ENCODE measurements at places on chromosomes 6 and 20.

- DNase-seq, result no peak
These were observed 23.1 kb downstream of the PSMG4 start for GRCh38 chr6:3281631-3282475.

DNA sequence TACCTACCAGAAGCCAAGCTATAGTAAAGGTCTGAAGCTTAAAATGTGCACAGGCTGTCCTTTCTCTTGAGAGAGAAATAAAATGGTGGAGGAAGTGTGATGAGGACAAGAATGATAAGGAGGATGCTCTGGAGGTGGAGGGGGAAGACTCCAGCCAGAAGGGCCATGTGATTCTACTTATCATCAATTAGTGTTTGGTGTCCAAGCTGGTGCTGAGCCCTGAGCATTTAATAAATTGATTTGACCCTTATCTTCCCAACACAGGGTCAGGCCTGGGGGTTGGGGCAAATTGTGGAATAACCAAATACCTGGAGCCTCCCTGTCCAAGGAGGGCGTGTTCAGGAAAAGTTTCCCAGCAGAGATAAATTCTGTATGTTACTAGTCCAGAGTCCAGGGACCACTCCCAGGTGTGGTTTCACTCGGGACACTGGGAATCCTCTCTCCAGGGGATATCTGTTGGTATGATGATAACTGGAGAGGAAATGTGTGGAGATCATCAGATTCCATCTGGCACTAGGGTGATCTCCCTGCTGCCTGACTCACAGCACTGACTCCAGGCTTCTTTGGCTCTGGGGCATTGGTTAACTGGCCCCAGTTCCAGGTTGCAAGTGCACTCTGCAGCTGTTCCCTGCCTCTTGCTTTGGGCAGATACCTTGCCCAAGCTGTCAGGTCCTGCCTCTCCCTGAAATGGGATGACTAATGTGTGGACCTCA is 3.8 kb upstream of the MYBL2 start:
- no peak for DNase-seq

- no peak for DNase-seq
These were observed 4.3 kb upstream of the MC3R start for GRCh38 chr20:56244259-56244658.

GRCh38 chr6:111030008-111031007 is 48.5 kb downstream of the RPF2 start:
- no peak for DNase-seq

- DNase-seq, result no peak
These were observed 68.4 kb downstream of the ID4 start for GRCh38 chr6:19905584-19905983.

GRCh38 chr20:49970498-49970897 is 12.3 kb upstream of the SNAI1 start:
- no peak for DNase-seq

- DNase-seq, result no peak
These were observed 48.8 kb downstream of the PRL start for GRCh38 chr6:22247916-22248482.

DNA sequence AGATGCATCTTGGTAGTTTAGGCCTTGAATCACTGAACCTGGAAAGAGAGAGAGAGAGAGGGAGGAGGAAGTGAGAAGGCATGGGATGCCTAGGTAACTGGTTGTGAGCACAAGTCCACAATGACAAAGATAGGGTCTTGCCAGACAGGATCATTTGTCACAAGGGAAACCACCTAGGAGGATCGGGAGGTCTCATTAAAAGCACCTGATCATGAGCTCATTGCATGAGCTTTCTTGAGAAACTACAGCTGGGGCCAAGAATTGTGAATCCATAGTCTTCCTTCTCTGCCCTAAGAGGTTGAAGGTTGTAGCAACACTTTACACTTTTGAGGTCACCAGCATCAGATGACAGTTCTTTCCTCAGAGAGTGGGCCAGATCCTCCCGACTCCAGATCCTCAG is 195.7 kb downstream of the CD83 start:
- no peak for DNase-seq

- no peak for DNase-seq
These were observed 74.0 kb downstream of the HAO1 start for GRCh38 chr20:7866285-7866684.

- DNase-seq, result no peak
These were observed 360 bp downstream of the ANKRD60 start for GRCh38 chr20:58228103-58228483.

DNA sequence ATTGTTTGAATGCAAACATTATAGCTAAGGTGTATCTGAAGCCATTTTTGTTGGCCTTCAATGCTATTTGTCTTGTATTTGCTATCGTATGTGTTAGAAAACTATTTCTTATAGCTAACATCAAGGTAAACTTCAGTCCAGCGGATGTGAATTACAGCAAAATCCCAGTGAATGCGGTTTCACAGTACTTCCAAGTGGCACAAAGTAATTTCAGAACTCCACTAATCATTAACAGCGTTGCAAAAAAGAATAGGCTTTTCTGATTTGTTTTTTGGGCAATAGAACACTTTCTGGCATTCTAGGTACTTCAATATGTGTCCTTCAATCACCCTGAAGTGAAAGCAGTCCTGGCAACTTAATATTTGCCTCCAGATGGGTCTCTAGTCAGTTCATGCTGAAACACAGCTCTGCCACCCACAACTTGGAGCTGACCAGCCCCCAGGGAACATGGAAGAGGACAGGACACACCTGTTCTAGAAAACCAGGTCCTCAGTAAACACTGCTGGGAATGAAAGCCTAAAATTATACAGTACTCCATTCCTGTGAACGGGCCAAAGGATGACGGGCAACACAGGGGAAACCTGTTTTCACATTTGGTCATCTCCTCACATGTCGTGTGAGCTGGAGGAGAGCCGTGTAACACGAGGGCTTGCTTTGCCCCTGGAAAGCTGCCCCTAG is 9.7 kb upstream of the MRPS10 start:
- DNase-seq, result no peak

- no peak for DNase-seq
These were observed 404.0 kb downstream of the DOK5 start for GRCh38 chr20:54879393-54879792.

Measured in T-helper 2 cell treated with Interferon-gamma antibody and Interleukin-4, amounts not matched to agents 5 μg/mL and 100 μg/mL, for 36 hours (primary cell).